ENCODE measurements at places on chromosomes 2 and 18. TPM values are rescaled to one million over a fixed set of nuclear protein-coding genes. Genes with fewer than 3 reads are reported as not detected.

Gene STON1
- total RNA-seq: 20.1 TPM

Gene MEMO1
- 25.8 TPM for total RNA-seq

Gene EFR3B
- total RNA-seq: 0.57 TPM

Gene SERPINB4
- 0.14 TPM for total RNA-seq

Gene NAPG
- total RNA-seq: 39.6 TPM

Gene WDR43
- 73.3 TPM for total RNA-seq

Gene TCF23
- not detected for total RNA-seq

Gene SCG2
- total RNA-seq: 5.3 TPM

Gene GAL3ST2
- total RNA-seq: 0.14 TPM

Gene DPP10
- total RNA-seq: not detected

Gene IL37
- total RNA-seq: not detected

Gene ACMSD
- total RNA-seq: not detected

Gene LRRC30
- not detected for total RNA-seq

Gene HOXD9
- 1.7 TPM for total RNA-seq

Gene GIGYF2
- total RNA-seq: 53.0 TPM

Gene MAL
- not detected for total RNA-seq

Gene RAPGEF4
- 0.14 TPM for total RNA-seq

Gene SAG
- total RNA-seq: not detected

Gene CCDC148
- 0.86 TPM for total RNA-seq

Gene TUBA3D
- not detected for total RNA-seq

Gene RNF125
- not detected for total RNA-seq

Gene MATN3
- total RNA-seq: 2.3 TPM

Gene STARD7
- total RNA-seq: 253 TPM

Gene PHOSPHO2
- 1.3 TPM for total RNA-seq

Gene INHBB
- total RNA-seq: not detected

Gene ANKRD30B
- total RNA-seq: 0.88 TPM

Gene ARL6IP6
- 40.2 TPM for total RNA-seq

Gene ATOH8
- 10.9 TPM for total RNA-seq

Gene MOGAT1
- total RNA-seq: not detected

Gene ANKMY1
- total RNA-seq: 13.7 TPM

Gene SERPINB12
- total RNA-seq: not detected

Gene CCL20
- 1.1 TPM for total RNA-seq

Gene LONRF2
- total RNA-seq: 0.88 TPM
